Activated CD4-positive, alpha-beta T cell treated with anti-CD3 and anti-CD28 coated beads, Interleukin-2, amount 50 U/mL, for 16 hours (primary cell): ENCODE measurements at places on chromosomes 7 and 10.
A peak's percentile ranks its signal among the peaks of the same experiment; 100 is the strongest.

DNA sequence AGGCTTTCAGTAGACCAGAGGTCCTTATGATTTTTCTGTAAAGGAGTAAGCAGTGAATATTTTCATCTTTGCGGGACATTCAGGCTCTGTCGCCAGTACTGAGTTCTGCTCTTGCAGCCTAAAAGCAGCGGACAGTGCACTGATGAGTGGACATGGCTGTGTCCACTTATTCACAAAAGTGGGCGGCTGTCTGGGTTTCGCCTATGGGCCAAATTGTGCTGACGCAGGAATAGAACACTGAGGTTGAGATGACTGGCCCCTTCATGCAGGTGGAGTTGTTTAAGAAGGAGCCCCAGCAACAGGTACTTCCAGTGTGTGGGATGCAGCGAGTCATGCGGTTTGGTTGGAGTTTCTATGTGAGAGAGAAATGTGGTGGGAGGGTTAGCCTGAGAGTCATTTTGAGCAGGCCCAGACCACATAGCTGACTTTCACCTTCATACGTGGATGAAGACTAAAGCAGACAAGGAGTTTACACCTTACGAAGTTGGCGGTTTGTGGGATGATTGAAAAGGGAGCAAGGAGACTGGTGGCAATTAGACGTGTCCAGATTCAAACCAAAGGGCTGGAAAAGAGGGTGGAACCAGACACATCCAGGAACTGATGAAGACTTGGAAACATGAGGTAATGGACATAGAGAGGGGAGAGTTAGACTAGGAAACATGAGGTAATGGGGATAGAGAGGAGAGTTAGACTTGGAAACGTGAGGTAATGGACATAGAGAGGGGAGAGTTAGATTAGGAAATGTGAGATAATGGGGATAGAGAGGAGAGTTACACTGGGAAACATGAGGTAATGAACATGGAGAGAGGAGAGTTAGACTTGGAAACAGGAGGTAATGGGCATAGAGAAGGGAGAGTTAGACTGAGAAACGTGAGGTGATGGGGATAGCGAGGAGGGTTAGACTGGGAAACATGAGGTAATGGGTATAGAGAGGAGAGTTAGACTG, 38.2 kb downstream of the WDR37 start:
- DNase-seq: peak; percentile 84

DNA sequence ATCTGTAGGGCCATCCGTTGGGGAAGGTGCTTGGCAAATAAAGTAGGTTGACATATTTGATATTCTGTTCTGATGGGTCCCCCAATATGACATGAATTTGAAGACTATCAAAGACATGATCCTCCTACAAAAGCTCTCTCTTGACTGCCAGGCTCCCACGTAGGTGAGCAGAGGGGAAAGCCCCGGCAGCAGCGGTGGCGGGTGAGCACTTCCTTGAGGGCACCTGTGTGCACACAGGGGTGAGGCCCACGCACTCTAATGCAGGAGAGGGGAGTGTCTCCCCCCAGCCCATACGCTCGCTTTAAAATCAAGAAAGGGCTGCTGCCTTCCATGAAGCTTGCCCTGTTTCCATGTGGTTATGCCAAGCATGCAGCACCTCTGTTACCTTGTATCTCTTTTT, 100.4 kb downstream of the TAX1BP1 start:
- DNase-seq: no peak

DNA sequence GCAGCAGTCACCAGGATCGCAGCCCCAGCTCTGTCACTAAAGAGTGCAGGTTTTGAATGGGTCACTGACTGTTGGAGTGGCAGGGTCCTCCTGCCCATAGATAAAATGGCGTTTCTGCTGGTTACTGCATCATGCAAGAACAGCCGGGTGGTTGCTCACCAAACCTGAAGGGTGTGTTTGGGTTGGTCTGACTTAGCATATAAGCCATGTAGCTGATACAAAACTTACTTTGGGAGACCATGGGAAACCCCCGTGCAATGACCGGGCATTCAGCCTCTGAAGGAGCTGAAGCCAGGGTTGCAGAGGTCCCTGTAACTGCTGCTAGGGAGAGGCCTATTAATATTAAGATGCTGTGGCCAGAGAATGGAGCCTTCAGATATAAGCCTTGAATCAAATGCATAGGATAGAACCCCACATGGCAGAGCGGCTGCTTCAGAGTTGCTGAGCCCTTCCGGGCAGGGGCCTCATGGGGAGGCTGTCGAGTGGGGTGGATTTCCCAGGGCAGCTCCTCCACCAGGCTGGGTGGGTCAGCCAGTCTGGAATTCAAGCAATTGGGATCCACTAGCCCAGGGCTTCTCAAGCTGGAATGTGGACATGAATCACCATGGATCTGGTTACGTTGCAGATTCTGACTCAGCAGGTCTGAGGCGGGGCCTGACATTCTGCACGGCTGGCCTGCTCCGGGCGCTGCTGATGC, 70.9 kb upstream of the CTBP2 start:
- DNase-seq: no peak

GRCh38 chr10:111338805-111339204, 262.0 kb downstream of the ADRA2A start:
- no peak for DNase-seq

- no peak for DNase-seq
These were observed 25.6 kb downstream of the TAS2R41 start for GRCh38 chr7:143503261-143503660.

DNA sequence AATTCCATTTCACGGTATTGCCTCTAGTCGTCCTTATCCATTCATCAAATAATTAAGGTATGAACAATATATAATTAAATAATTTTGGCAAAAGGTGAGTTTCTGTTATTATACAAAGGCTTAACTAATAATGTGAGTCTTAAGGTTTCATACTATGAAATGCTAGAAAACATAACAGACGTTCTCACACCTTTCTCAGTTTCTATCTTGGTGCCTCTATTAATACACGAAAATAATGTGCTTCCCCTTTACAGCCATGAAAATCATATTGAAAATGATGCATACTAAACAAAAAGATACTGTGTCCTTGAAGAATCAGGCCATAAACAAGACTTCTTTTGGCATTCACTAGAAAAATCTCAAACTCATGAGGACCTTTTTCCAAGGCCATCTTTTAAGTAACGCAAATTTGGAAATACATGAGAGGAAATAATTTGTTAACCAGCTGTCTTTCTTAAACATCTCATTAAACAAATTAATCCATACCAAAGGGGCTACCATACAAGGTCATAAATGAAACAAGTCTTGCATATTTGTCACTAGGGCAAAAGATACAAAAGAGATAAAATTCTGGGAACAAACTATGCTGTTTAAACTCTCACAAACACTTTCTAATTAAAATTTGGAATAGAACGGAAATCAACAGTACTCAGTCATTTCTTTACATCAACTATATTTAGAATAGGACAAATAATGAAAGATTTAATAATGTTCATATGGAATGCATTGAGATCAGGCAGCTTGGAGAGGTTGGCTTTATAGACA, 53.9 kb upstream of the CAV2 start:
- DNase-seq: no peak

DNA sequence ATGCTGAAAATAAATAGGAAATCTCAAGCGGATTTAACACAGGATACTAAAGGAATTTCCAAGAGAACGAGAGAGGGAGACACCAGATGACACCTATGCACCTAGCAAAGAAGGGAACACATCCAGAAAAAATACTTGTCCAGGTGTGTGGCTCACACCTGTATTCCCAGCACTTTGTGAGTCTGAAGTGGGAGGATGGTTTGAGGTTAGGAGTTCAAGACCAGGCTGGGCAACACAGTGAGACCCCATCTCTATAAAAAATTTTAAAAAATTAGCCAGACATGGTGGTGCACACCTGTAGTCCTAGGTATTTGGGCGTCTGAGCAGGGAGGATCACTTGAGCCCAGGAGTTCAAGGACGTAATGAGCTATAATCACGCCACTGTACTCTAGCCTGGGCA, 11.2 kb upstream of the CAPZA2 start:
- no peak for DNase-seq

DNA sequence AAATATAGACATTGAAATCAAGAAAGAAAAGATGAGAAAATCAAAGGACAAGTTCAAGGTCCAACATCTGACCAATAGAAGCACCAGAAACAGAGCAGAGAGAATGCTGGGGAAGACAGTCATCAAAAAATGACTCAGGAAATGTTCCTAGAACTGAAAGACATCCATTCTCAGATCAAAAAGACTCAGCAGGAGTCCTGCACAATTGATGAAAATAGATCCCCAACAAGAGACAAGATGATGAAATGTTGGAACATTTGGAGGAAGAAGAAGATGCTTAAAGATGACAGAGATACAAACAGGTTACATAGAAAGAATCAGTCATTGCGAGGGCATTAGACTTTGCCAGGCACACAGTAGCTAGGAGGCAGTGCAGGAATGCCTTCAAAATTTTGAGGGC, 30.0 kb upstream of the EIF5AL1 start:
- DNase-seq: no peak

DNA sequence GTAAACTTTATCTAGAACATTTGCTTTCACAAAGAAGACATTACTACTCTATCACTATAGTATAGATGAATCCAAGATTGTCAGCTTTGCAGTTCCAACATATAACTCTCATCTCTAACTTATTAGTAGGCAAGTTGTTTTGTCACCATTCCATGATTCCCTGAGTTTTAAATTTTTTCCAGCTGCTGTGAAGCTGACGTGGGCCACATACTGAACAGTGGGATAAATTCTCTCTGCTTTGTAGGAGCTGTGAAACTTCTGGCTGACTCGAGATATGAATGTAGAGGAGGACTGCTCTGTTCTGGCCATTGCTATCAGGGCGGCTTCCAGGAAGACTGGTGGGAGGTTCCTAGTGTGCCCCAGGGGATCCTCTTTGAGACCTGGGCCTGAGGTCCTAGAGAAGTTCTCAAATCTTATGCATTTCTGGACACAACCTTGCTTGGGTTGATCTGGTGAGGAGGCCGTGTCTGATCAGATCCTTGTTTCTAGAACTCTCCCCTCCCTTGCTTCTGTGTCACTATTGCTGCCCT, 58.0 kb downstream of the LSMEM1 start:
- DNase-seq: no peak

DNA sequence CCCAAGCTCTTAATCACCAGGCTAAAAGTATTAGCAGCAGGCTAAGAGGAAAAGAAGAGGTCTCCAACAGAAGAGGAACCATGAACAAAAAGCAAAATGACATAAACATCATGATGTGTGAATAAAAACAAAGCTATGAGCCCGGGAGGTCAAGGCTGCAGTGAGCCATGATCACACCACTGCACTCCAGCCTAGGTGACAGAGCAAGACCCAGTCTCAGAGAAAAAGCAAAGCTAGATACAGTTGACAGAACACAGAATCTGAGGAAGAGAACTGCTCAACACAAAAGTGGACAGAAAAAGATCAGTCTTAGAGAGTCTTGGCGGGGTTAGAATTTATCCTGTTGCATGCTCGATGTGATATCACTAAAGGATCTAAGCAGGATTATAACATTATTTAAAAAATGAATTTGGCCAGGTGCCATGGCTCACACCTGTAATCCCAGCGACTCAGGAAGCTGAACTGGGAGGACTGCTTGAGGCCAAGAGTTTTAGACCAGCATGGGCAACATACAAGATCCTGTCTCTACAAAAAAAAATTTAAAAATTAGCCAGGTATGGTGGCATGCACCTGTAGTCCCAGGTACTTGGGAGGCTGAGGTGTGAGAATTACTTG, 37.5 kb downstream of the NT5C2 start:
- no peak for DNase-seq

DNA sequence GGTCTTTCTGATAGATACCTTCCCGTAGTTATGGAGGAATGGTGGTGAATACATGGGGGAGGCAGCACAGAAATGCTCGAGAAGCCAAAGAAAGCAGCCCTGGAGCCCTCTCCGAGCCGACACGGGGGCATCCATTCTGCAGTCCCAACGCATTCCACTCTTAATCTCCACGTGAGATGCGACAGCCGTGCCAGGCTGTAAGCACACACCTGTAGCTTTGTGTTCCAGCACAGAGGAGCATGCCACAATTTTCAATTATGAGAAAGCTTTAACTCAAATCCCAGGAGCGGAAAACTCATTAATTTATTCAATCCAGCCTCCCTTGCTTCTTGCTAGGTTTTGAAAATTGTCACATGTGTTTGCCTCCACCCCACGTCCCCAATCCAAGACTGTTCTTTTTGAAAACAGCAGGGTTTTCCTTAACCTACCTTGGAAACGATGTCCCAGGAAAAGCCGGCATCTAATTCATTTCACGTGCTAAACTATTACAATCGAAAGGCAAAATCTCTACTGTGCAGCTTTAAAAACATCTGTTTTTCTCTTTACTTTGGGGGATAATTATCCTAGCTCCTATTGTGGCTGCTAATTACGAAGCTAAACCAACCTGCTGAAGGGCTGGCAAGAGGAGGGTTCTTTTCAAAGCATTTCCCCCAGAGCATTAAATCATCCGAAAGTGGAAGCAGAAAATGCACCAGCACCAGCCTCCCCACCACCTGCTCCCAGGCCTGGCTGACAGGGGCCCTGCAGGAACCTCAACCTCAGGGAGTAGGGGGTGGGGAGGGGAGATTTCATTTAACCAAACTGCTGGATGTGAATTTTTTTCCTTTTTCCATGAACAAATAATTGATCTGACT, 56.0 kb upstream of the CHST15 start:
- no peak for DNase-seq

GRCh38 chr7:117119192-117119924, 166.1 kb downstream of the ST7 start:
- DNase-seq: peak; percentile 74

GRCh38 chr10:103569896-103570295, 76.4 kb downstream of the NEURL1 start:
- no peak for DNase-seq

DNA sequence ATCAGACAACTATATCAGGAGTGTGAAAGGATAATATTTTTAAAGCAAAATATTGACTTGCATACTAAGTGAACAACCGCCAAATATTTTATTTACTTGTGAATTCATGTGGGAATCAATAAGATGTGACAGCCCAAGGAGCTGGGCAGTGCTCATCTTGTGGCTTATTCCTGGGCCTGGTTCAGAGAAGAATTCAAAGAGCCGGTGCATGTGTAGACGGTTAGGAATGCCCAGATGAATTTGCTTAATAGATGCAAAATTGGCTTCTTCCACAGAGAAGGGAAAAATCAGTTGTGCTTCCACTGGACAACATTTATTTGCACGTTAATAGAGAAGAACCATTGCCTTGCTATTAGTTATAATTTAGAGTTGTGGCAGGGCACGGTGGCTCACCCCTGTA, 4.4 kb downstream of the MYL7 start:
- DNase-seq: no peak

DNA sequence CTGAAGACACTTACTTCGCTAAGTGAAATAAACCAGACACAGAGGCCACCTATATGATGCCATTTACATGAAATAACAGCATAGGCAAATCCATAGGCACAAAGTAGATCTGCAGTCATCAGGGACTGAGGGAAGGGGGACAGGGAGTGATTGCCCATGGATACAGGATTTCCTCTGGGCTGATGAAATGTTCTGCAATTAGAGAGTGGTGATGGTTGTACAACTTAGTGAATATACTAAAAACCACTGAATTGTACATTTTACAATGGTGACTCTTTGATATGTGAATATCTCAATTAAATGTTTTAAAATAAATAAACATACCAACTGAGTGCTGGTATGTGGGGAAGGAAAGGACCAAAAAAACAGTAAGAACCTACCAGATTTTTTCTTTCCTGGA, 20.4 kb downstream of the PPA1 start:
- no peak for DNase-seq

GRCh38 chr10:16995867-16996529, 133.6 kb downstream of the CUBN start:
- no peak for DNase-seq

GRCh38 chr7:110486549-110486948, 604.4 kb upstream of the LRRN3 start:
- DNase-seq: no peak
